Trophoblast cell (in vitro differentiated cells and primary cell): ENCODE measurements at places on chromosomes 12 and 14.

DNA sequence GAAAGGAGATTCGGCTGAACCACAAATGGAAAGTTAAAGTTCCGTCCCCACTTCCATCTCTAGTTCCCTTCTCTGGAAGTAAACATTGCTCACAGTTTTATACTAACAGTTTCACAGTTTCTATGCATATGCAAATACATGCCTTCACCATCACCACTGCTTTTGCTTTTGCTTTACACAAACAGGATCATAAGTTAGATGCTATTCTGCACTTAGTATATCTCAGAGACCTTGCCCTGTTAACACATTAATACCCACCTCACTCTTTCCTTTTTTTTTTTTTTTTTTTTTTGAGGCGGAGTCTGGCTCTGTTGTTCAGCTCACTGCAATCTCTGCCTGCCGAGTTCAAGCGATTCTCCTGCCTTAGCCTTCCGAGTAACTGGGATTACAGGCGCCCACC lies 890 bp downstream of the TEP1 start:
- H3K4me1 ChIP-seq: no peaks in the 10 kb centered on the region
- no peaks in the 10 kb centered on the region for H3K27me3 ChIP-seq
- DNase-seq: no peak
- H3K36me3 ChIP-seq: peaks cover 6% of the 10 kb centered on the region
- H3K27ac ChIP-seq: no peak overlapping the region
- H3K4me3 ChIP-seq: peak overlapping the region; percentile 89

DNA sequence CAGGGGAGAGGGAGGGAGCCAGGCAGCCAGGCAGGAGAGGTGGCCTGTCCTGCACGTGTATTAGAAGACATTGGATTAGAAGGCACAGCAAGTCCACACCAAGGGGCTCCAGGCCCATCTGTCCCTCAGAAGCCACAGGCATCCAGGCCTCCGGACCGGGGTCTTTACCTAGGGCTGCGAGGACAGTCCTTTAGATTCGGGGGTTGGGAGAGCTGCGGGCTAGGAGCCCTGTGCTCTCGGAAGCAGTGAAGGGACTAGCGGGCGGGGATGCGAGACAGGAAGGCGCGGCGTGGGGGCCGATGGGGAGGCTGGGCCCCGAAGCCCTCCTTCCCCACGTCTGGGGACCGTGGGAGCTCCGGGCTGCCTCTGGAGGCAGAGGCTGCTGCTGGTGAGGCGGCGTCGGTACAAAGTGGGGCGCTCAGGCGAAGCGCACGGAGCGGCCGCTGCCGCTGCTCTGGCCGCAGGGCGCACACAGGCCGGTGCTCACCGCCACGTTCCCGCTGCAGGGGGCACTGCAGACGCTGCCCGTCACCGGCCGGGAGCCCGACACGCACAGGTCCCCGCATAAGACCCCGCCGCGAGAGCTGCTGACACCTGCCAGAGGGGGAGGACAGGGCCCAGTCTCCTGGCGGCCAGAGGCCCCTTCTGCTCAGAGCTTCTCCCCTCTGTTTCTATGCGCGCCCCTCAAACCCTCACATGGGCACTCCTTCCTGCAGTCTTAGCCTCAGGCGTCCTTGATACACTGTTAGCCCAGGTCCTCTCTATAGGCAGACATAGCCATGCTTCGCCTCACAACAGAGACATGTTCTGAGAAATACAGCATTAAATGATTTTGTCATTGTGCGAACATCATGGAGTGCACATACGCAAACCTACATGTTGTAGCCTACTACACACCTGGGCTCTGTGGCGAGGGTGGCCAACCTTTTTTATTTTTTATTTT lies 17.3 kb downstream of the KRT7 start:
- peaks cover 39% of the 10 kb centered on the region for H3K36me3 ChIP-seq
- H3K4me1 ChIP-seq: no peaks in the 10 kb centered on the region
- H3K27me3 ChIP-seq: no peaks in the 10 kb centered on the region
- no peak overlapping the region for H3K27ac ChIP-seq

GRCh38 chr12:93916402-93916801 lies 232.0 kb upstream of the PLXNC1 start:
- H3K4me1 ChIP-seq: no peaks in the 10 kb centered on the region
- no peak overlapping the region for H3K27ac ChIP-seq
- no peak for DNase-seq
- no peaks in the 10 kb centered on the region for H3K27me3 ChIP-seq

- no peaks in the 10 kb centered on the region for H3K36me3 ChIP-seq
- DNase-seq: no peak
- H3K4me1 ChIP-seq: no peaks in the 10 kb centered on the region
These were observed 95.1 kb upstream of the RFX4 start for GRCh38 chr12:106487664-106488063.

GRCh38 chr14:77306416-77306815 lies 14.3 kb downstream of the POMT2 start:
- H3K36me3 ChIP-seq: peaks cover 6% of the 10 kb centered on the region
- no peak overlapping the region for H3K4me3 ChIP-seq
- H3K27me3 ChIP-seq: no peaks in the 10 kb centered on the region
- H3K4me1 ChIP-seq: peaks cover 35% of the 10 kb centered on the region
- peak overlapping the region; percentile 97 for H3K27ac ChIP-seq

- peaks cover 5% of the 10 kb centered on the region for H3K4me1 ChIP-seq
- DNase-seq: peak; percentile 48
- H3K27me3 ChIP-seq: no peaks in the 10 kb centered on the region
- no peak overlapping the region for H3K27ac ChIP-seq
- H3K36me3 ChIP-seq: peaks cover 8% of the 10 kb centered on the region
These were observed 50.8 kb upstream of the ZFP36L1 start for GRCh38 chr14:68843471-68844209.

DNA sequence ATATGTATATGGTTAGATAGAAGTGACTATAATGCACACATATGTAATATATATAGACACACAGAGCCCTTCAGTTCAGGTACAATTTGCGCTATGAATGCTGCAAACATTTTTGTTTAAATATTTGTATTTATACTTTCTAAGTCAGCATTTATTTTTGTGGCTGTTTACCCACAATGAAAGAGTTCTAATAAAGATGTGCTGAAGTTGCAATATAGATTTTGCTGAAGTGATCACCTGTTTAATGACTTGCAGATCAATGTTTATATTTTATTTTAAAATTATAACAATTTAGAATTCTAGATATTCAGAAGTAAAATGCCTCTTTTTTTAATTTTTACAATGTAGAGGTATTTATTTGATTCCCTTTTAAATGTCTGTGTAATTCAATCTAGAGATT lies 3.5 kb downstream of the FOXG1 start:
- H3K4me1 ChIP-seq: peaks cover 2% of the 10 kb centered on the region
- H3K4me3 ChIP-seq: no peak overlapping the region

DNA sequence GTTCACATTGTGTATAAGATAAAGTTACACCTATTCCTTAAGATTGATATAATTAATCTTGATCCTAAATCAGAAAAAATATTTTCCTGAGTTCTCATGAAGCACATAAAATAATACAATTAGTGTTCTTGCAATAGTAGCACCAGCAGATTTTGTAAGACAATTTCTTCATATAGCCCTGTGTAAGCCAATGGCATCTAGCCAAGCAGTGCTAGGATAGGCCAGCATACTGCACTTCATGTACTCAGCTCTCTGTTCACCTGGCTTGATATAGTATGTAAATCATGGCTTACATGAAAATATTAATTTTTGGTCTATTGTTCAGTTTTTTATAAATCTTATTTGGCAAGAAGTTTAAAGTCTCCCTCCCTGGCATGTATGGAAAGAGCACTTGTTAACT lies 1.9 kb downstream of the KLRF2 start:
- H3K27me3 ChIP-seq: no peaks in the 10 kb centered on the region
- H3K27ac ChIP-seq: no peak overlapping the region
- DNase-seq: no peak
- H3K4me3 ChIP-seq: no peak overlapping the region

GRCh38 chr12:2669560-2669959 lies 125.2 kb upstream of the FKBP4 start:
- no peak for DNase-seq
- H3K36me3 ChIP-seq: peaks cover 13% of the 10 kb centered on the region
- no peaks in the 10 kb centered on the region for H3K4me1 ChIP-seq
- no peaks in the 10 kb centered on the region for H3K27me3 ChIP-seq

DNA sequence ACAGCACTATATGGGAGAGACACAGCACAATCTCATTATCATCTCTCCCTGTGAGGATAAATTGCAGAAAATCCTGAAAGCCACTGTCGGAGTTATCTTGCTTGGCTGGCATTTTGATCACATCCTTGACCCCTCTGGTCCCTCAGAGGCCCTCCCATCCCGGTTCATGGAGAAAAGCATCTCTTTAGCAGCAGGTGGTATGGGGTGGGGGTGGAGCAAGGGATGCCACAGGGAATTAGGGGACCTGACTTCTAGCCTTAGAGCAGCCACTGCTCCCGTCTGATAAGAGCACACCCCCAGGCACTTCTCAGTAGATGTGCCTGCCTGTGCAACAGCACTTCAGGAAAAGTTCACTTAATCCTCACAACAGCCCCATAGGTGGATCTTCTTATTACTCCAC lies 38.6 kb downstream of the GRIN2B start:
- H3K4me1 ChIP-seq: no peaks in the 10 kb centered on the region
- no peak overlapping the region for H3K4me3 ChIP-seq

DNA sequence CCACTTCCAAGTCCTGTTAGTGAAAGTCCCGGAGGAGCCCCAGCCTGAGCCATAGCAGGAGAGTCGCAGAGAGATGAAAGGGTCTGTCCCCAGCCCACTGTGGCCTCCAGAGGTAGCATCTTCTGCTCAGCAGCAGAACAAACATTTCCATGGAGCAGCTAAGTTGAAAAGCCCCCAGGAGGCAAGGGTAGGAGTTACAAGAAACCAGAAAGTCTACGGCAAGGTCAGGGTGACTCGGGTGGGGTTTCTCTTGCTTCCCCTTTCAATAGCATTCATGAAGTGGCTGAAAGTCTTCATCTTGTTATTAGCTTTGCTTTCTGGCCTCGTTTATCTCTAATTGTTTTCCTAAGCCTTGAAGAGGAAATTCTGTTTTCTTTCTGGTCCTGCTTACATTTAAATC lies 151.2 kb upstream of the DIO3 start:
- no peaks in the 10 kb centered on the region for H3K27me3 ChIP-seq
- H3K27ac ChIP-seq: no peak overlapping the region

DNA sequence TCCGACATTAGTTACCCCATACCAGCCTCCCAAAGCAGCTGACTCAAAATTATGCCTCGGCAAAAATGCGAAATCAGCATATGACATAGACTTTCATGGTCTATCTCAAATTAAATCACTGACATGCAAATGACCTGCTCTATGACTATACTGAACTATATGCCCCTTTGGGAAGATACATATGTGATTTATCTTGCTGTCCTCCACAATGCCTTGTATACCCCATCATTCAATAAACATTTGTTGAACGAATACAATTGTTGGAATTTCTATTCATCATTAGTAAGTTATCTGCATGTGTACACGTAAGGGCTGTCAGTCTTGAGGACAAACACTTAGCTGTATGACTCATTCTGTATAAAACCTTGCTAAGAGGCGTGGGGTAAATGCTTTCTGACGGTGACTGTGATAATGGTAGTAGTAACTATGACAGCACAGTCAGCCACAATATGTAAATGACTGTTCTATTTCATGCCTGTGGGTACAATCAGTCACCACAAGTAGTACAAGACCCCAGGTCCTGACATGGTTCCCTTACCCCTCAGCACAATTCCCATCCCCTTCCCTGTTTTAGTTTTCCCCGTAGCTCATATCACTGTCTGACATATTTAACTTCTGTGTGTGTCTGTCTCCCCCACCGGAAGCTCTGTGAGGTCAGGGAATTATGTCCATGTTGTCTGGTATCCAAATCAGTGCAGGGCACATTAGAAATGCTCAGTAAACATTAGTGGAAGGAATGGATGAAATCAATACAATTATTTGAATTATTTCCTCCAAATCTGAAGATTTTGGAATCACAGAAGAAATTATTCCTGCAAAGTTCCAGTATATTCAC lies 42.8 kb downstream of the STXBP6 start:
- H3K27me3 ChIP-seq: no peaks in the 10 kb centered on the region
- H3K4me3 ChIP-seq: no peak overlapping the region

DNA sequence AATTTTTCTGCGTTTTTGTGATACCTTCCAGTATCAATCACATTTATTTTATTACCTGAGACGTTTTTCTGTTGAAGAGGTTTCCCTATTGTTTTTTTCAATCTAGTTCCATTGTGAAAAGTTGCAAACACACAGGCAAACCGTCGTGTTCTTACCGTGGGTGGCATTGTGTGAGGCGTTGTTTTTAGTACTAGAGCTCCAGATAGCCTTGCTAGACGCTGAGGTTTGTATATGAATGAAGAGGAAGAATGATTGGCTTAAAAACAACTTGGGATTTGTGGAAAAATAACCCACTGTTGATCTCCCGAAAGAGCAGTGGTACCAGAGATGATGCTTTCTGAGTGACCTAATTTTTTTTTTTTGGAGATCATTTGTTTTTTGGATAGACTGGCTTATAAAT lies 1.0 kb downstream of the SOCS4 start:
- H3K36me3 ChIP-seq: no peaks in the 10 kb centered on the region
- H3K4me3 ChIP-seq: no peak overlapping the region
- no peak overlapping the region for H3K27ac ChIP-seq
- DNase-seq: no peak
- H3K4me1 ChIP-seq: peaks cover 2% of the 10 kb centered on the region
- no peaks in the 10 kb centered on the region for H3K27me3 ChIP-seq

DNA sequence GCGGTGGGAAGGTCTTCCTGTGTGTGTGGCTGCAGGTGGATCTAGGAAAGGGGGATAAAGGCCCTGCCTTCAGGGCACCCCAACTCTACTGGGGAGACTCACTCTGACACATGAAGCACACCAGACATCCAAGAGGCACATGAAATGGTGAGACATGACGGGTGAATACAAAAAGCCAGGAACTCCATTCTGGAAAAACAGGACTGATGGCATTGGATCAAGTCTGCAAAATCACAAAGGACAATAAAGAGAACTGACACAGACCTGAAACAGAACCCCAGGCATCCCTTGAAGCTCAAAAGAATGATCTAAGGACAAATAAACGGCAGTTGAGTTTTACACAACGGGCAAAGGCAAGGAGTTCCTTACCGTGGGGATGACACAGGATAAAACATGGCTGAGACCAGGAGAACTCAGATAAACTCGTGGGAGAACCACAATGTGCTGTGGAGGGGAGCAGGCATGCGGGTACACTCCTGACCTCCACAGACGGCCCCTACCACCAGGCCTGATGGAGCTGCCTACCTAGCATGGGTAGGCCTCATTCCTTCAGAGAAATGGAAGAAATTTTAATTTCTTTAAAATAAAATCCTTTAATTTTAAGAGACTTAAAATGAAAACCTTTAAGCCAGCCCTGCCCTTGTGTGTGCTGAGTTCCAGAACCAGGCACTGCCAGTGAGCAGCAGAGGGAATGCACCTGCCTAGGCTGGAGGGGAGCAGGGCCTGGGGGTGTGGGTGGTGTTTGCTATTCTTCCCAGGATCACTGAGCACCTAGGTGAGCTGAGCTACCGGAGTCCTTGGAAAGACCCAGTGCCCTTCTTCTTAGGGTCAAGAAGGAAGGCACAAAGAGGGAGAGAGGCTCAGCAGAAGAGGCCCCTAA lies 100.1 kb downstream of the SINHCAF start:
- H3K36me3 ChIP-seq: no peaks in the 10 kb centered on the region
- H3K4me1 ChIP-seq: peaks cover 19% of the 10 kb centered on the region
- H3K4me3 ChIP-seq: no peak overlapping the region
- H3K27me3 ChIP-seq: no peaks in the 10 kb centered on the region
- DNase-seq: no peak
